NCI-H1436 treated with DMSO at 0.1 percent for 48 hours (cell line): ENCODE measurements at places on chromosomes 16 and 17.

- DNase-seq = no peak
These were observed 11.3 kb upstream of the UBALD2 start for GRCh38 chr17:76253841-76254240.

- no peak for DNase-seq
These were observed 3.2 kb downstream of the THRA start for GRCh38 chr17:40065769-40066510.

GRCh38 chr17:34246446-34246845, 8.6 kb upstream of the CCL2 start:
- no peak for DNase-seq

DNA sequence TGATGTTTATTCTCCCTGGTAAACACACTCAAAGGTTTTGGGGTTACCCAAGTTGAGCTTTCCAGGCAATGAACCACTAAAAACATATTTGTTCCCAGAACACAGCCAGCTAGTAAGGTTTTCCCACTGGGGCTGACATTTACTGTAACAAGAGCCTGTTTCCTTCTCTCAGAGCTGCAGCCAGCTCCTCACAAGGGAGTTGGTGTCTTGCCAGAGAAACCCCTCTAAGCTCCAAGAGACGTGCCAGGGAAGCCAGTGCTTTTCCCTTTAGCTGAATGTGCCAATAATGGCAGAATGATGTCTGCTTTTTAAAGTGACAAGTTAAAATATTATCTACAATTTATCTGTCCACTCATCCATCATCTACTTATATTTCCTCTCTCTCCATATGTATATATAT, 170.8 kb upstream of the RBFOX1 start:
- DNase-seq = no peak

DNA sequence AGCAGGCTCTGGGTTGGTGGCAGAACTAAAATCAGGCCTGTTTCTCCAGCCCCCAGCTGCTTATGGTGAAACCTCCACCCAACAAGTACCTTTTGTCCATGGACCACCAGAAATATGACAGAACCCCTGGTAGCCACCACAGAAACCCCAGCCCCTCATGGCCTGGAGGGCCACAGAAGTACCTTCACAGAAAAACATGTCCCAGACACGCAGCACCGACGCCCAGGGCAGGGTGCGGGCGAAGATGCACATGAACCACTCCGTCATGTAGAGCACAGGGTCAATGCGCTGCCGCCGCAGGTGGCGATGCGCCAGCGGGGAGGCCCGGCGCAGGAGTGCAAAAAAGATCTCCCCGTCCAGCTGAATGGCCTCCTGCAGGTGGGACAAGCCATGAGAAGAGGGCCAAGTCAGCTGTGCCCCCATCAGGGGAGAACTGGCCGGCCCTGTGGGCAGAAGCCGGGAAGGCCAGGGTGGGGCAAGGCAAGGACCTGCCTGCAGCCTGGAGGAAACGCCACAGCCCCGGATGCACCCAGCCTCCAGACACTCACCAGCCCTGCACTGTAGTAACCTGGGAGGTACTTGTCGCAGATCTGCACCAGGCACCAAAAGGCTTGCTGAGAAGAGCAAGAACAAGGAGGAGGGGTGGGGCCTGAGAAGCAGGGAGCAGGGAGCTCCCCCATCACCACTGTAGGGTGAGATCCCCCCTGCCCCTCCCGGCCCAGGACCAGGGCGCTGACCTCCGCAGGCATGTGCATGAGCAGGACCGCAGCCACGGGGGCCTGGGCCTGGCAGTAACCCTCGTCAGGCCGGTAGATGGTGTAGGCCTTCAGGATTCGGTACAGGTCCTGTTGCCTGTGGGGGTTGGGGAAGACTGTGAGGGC, 4.1 kb upstream of the CD2BP2 start:
- DNase-seq = no peak

GRCh38 chr16:878072-878784, 77.7 kb upstream of the GNG13 start:
- no peak for DNase-seq

GRCh38 chr16:28845761-28846079, 428 bp downstream of the TUFM start:
- no peak for DNase-seq

DNA sequence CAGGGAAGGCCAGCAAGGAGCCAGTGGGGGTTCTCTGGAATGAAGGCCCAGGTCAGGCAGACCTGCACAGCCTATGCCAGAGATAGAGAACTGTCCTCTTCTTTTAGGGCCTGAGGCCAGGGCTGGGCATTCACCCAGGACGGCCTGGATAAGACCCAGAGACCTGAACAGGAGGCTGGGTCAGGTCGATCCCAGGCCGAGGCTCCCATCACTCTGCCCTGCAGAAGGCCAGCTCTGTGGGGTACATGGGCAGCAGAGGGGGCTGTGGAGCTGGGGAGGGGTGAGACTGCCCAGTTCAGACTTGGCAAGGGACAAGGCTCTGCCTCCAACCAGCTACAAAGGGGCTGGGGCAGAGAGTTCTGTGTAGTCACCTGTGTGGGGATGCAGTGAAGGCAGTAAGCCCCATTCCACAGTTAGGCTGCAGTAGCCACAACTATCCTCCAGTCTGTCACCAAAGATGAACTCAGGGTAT, 14.6 kb downstream of the HSD11B2 start:
- no peak for DNase-seq

- no peak for DNase-seq
These were observed 26.8 kb downstream of the GNA13 start for GRCh38 chr17:65029605-65030336.

GRCh38 chr16:82382521-82382920, 212.5 kb upstream of the MPHOSPH6 start:
- no peak for DNase-seq

DNA sequence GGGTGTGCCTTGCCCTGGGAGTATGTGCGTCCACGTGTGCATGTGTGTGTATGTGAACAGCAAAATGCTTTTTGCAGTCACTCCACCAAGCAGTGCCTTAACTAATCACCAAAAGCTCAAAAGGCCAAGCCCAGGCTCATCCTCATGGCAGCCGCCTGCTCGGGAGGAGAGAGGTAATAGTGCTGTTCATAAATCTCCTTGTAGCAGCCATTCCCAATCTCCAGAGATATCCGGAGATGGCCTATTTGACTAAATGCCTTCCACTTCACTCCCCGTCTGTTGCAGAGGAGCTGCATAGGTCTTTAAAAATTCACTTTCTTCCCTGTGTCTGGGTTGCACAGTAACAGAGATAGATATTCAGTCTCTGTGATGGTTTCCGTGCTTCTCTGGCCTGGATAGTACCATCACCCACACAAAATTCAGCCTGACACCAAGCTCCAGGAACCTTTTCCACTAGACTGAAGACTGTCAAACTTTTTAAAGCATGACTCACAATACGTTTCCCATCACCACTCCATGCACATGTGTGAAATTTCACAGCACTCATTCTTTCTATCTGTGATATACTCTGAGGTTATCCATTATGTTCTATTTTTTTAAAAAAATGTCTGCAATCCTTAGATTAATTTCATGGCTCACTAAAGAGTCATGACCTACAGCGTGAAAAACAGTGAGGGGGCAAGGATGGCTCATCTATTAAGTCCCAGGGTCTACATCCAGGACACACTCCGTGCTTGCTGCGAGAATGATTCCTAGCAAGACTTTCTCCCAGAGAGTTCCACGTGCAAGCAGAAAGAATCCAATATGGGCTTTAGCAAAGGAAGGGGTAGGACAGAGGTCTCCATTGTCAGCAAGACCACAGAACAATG, 357.8 kb downstream of the GRIN2A start:
- DNase-seq = no peak

DNA sequence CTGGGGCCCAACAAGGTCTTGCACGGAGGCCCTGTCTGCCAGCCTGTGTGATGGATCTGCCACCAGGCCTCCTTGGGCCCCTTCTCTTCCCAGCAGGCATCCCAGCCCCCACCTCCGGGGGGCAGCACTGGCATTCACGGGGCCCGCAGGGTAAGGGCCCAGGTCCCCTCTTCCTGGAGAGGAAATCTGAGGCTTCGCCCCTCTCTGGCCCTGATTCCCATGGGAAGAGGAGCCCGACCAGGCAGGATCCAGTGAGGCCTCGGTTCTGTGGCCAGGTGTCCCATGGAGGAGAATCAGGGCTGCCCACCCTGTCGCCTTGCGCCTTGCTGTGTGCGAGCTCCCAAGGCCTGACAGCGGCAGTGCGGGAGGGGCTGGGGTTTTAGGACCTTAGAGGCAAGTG, 48.4 kb downstream of the PDPK1 start:
- DNase-seq = no peak

DNA sequence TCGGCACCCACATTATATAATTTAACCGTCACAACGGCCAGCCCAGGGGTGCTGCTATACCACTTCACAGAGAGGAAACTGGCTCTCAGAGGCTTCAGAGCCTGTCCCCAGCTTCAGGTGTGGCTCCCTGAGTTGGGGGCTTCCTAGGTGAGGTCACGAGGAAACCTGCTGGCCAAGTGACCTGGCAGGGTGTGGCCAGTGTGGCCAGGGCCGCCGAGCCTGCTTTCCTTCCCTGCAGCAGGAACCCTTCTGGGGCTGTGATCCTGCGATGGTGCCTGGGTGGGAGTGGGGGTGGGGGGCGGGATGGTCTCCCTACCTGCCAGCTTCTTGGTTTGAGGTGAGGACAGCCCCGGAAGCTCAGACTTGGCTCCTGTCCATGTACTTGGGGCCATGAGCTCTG, 39.9 kb downstream of the ADCY7 start:
- DNase-seq = no peak

GRCh38 chr16:73058616-73059409, 10.9 kb upstream of the ZFHX3 start:
- no peak for DNase-seq

GRCh38 chr17:15490634-15491261, 23.3 kb upstream of the CDRT4 start:
- DNase-seq = no peak

- DNase-seq = no peak
These were observed 138.2 kb downstream of the AATF start for GRCh38 chr17:37086948-37087347.

DNA sequence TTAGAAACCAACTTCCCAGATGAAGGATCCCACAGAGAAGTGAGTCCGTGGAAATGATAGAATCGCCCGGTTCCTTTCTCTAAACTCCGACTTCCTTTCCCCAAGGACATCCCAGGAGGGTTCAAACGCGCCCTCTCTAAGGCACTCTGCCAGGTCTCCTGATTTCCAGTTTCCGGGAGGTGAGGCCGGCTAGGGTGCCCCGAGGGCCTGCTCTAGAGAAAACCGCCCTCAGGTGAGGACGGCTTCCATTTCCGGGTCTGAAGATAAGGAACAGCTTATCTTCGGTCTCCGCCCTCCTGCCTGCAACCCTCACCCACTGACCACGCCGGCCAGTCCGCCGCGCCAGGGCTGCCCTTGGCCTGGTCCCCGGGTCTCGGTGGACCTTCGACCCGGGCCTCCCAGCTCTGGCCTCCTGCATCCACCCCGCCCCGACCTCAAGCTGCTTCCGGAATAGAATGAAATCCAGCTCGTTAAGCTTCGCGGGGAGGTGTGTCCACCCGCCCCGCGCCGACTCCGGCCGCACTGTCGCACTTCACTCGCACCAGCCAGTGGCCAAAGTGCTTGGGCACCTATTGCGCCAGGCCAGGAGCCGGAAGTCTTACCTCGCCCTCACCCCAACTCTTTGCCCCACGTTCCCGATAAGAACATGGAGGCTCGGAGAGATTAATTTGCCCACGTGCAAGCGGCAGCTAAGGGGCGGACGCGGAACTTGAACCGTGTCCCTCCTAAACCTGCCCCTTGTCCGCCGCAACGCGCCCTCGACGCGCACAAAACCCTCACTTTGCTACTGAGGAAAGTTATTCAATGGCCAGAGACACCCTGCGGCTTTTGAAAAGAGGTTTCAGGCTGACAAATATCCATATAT, 836 bp upstream of the MMP15 start:
- no peak for DNase-seq

DNA sequence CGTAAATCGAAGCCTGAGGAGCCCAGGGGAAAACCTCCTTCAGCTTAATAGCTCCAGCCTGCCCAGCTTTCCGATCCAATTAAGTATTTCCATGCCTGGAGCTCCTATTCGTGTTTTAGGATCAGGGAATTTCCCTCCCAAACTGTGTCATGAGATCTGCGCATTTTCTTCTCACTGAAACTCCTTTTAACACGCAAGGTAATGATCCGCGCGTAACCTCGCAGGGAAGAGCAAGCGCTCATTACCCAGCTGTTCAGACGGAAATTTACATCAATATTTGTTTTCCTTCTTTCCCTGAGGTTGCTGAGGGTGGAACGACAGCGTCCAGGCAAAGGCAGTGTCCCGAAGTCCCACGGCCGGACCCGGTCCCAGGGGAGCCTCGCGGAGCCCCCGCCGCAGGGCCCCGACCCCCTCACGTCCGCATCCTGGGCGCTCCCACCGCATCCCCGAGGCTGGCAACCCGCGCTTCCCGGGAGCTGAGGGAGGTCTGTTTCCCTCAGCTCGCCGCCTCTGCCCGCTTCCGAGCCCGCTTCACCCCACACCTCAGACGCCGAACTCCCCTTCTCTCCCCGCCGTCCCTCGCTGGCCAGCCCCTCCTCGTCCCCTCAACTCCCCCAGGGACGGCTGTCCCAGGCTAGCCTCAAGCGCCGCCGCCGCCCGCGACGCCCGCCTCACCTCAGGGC, 415 bp downstream of the ABCA5 start:
- DNase-seq = no peak

DNA sequence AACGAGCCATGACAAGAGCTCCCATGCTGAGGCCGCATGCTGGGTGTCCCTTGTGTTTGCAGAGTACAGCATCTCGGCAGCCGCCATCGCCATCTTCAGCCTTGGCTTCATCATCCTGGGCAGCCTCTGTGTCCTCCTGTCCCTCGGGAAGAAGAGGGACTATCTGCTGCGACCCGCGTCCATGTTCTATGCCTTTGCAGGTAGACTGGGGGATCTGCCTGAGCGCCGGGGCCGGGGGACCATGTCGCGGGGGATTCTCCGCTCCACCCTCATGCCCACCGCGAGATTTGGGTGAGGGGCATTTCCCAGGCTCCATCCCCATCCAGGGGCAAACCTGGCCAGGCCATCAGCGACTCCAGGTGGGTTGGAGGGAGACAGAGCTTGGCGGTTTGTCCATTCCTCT, 10.7 kb downstream of the CACNG1 start:
- DNase-seq = no peak

DNA sequence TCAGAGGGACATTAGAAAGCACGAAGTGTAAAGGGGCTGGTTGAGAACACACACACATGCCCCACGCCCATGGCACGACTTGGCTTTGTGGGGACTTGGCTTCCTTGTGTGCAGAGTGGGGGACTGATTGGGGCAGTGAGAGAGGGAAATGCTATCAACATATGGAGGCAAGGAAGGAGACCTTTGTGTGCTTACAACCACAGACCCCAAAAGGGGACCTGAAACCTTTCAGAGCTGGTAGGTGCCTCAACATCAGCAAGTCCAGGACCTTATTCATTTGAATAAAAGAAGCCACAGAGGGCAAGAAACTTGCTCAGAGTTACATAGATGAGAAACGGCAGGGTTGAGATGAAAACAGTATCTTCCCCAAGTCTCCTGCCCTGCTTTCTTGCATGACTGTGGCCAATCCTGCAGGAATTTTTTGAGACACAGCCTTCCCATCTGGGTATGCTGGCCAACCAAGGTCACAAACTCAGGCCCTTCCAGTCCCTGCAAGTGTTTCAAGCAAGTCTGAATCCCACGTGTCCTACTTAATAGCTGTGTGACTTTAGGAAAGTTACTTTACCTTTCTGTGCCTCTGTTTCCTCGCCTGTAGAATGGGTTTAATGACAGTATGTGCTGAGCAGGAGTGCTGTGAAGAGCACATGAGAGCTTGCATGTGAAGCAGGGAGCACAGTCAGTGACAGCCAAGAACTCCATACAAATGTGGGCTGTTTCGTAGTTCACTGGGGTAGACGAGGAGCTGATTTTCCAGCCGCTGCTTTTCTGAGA, 26.2 kb downstream of the C16orf78 start:
- DNase-seq = no peak
